ENCODE measurements at places on chromosomes 13 and 19.

DNA sequence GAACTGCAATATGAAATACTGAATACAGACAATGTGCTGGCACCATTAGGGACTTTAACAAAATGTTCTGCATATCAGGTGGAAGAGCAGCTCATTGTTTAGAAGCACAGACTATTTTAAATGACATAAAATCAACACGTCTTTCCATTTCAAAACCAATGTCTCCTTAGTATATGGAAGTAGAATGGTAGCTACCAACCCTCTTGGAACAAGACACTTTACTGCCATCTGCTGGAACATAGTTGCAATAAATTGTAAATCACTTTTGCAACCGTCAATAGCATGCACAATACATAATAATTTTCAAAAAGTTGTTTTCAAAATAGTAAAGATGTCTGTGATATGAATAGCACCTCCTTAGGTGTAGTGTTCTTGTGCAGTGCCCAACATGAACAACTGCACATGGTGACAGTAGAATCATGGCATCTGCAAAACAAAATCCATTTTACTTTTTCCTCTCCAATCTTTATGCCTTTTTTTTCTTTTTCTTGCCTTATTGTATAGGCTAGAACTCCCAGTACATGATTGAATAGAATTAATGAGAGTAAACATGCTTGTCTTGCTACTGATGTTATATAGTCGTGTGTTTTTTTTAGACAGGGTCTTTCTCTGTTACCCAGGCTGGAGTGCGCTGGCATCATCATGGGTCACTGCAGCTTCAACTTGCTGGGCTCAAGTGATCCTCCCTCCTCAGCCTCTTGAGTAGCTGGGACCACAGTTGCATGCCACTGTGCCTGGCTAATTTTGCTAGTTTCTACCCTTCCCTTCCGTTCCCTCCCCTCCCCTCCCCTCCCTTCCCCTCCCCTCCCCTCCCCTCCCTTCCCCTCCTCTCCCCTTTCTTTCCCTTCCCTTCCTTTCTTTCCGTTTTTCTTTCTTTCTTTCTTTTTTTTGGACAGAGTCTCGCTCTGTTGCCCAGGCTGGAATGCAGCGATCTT lies 7.8 kb upstream of the LYPD5 start:
- peak; percentile 40 for DNase-seq

DNA sequence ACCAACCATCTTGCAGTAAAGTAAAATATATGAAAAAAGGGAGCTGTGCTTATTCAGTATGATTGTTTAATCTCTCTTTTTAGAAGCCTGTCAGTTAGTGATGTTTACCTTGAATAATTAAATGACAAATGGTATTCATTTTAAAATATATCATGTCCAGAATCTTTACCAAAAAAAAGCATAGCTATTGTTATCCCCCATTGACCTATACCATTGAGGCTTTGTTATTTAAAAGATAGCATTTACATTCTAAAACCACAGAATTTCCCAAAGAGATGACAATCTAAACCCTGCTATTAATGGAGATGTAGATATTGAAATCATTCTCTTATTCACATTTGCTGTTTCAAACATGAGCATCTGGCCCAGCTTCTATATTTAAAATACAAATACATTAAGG lies 2.2 kb downstream of the CNMD start:
- no peak for DNase-seq

DNA sequence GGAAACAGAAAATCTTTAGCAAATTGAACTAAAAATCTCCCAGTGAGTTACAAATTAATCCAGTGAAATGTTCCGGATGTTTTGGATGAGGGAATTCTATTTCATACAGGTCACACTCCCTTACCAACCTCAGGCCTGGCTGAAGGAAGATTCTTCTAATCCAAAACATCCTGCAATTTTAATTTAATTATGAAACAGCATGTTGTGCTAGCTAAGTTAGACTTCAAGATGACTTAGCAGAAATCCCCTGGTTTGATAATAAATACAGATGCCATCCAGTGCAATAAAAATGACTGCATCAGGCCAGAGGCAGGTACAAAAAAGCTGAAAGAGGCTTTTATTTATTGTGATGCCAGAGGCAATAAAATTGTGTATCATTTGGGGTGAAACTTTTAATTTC lies 96.7 kb upstream of the CLDN10 start:
- DNase-seq = no peak

DNA sequence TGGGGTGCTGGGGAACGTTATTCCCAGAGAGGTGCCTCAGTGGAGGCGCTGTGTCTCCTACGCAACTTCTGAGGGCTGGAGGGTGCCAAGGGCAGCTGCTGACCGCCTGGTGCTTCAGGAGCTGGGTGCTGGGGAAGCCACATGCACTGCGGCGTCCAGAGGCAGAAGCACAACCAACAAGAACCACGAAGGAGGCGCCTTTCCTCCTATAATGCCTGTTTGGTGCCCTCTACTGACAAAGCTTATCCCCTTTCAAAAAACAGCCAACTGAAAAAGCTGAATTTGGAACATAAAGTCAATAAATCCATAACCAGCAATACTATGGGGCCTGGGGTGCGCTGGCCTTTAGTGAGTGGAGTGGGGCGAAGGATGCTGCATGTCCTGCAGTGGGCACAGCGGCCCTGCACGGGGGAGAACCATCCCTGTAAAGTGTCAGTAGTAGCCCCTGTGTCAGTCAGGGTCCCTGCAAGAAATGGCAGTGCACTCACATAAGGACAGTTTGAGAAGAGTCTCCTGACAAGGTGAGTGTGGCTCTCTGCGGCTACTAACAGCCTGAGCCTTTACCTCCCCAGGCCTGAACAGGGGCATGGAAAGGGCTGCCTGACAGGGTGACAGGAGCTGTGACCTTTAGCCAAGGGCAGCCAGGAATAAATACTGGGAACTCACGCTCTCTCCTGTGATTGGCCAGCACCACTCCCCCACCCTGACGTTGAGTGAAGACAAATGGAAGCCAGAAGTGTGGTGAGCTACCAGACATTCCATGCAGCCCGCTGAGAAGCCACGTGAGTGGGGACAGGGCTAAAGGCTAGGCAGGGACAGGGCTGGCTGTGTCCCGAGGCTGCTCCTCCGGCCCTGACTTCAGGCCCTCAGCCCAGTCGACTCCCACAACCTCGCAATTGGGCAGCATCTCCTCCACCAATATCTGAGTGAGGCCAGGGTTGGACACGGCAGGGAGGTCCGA lies 4.5 kb upstream of the B3GNT8 start:
- no peak for DNase-seq

DNA sequence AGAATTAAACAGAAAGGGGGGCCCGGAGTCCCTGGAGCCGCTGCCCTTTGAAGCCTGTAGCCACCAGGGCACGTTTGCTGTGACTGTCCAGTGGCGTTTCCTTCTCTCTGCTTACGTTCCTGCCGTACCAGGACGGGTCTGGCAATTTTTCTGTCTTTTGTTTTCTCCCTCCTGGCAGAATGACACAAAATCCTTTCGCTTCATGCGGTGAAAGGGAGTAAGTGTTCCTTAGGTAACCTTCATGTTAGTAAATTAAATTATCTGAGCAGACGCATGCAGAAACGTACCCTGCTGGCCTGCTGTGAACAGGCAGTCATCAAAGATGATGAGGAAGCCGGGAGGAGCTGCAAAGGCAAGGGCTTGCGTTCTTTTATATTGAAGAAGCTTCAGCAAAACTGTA lies 299.3 kb upstream of the ARGLU1 start:
- no peak for DNase-seq

DNA sequence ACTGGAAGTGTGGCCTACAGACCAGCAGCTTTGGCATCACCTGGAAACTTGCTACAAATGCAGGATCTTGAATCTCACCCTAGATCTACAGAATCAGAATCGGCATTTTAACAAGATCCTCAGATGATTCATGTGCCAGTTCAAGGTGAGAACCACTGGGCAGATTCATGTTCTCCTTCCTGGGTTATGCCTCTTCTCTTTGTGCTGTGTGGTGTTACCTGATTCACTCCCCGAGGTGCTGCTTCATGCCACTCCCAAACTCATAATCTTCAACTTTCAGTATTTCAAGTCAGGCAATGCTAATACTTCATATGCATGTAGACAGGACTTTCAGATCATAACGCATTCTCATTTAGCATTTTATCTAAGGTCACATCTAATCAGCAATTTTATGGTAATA lies 427.7 kb downstream of the FOXO1 start:
- no peak for DNase-seq

DNA sequence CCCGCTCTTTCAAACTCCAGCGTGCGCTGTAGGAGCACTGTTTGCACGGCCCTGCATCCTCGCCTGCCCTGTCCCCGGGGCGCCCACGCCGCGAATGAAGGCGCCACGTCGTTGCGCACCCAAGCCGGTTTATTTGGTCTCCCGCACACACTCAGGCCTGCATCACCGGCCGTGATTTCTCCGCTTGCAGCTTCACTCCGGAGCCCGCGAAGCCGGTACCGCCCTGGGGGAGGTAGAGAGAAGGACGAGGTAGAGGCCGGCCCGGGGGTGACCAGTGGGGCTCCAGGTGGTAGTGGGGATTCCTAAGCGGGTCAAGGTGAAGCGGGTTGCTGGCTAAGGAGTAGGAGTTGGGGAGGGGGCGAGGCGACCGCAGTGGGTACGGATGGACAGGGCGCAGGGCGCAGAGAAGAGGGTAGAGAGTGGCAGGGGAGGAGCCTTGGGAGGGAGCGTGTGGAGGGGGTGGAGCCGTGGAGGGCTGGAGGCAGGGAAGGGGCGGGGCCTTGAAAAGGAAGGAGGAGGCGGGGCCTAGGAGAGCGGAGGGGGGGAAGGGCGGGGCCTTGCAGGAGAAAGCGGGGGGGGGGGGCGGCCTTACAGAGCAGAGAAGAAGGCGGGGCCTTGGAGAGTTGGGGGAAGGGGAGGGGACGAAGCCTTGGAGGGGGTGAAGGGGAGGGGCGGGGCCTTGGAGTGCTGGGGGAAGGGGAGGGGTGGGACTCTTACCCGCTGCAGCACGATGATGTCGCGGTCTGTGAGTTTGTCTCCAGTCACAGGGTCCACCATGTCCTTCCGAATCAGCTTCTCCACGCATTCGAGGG lies 24.6 kb downstream of the NOSIP start:
- DNase-seq = peak; percentile 37

DNA sequence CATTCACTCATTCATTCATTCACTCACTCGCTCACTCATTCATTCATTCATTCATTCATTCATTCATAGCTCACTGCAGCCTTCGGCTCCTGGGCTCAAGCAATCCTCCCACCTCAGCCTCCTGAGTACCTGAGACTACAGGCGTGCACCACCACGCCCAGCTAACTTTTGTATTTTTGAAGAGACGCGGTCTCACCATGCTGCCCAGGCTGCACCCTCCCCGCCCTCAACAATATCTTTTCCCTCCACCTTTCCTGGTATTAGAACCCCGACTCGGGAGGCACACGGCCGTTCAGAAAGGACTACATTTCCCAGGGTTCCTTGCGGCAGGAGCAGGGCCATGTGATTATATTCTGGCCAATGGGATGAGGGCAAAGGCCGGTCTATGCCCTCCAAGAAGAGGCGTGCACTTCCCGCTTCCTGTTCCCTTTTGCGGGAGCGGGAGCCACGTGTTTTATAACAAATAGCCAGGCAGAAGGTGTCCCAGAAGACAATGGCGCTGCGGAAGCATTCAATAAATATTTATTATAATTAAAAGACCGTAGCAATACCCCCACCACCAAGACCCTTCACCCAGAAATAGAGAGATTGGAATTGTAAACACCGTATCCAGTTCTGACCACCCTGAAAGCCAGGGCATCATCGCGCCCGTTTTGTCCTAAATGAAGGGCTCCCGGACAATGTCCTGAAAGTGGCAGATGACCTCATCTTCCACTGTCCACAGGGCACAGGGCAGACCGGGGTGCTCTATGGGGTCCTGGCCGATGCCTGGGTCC lies 15.9 kb downstream of the TICAM1 start:
- DNase-seq = peak; percentile 97

DNA sequence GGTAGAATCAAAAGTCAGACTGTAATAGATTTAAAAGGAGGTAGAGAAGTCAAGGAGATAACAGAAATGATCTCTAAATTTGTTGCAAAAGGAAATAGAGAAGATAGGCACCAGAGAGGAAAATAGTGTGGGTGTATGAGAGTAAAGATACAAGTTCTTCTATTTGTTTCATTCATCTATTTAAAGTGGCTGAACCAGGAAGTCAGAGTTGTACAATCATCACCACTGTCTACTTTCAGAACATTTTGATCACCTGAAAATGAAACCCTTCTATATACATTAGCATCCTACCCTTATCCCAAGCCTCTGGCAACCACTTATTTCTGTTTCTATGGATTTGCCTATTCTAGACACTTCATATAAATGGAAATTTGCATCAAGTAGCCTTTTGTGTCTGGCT lies 36.7 kb downstream of the INTS6 start:
- DNase-seq = no peak

GRCh38 chr13:112732679-112733078 lies 42.8 kb downstream of the ATP11A start:
- no peak for DNase-seq

GRCh38 chr19:29256516-29256915 lies 43.6 kb upstream of the UQCRFS1 start:
- no peak for DNase-seq

- no peak for DNase-seq
These were observed 32.9 kb downstream of the FLT3 start for GRCh38 chr13:28067491-28067890.

GRCh38 chr19:34458677-34459076 lies 22.9 kb upstream of the WTIP start:
- DNase-seq = no peak

DNA sequence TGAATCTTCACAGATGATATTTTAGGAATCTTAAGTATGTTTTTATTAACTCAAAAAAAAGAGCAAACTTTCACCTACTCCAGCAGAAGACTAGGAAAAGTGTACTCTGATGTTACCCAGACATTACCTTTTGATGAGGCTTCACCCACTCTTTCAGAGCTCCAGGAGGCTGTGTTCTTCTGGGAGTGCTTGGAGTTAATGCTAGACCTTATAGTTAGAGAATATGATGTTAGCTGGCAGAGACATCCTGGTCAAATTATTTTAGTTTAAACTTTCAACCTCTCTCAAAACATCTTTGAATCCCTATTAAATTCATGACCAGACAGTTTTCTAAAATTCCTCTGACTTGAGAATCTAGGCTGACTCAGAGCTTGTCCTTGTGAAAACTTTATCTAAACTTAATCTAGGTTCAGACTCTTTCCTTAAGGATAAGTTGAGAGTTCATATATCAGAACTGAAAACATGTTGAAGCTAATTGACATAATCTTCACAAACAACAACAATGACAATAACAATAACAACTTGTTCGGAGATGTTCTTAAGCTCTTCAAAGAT lies 82.8 kb downstream of the ITGBL1 start:
- DNase-seq = no peak

DNA sequence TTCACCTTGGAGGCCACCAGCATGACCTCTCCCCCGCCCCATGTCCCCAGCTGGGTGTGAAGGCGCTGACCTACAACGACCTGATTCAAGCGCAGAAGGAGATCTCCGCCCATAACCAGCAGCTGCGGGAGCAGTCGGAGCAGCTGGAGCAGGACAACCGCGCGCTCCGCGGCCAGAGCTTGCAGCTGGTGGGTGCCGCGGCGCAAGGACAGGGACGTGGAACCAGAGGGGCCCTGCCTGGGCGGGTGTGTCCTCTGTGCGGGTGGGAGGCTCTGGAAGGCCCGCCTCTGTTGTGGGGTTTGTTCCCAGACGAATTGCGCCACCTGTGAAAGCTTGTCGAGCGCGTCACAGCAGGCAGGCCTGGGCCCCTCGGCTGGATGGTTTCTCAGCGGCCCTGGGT lies 22.3 kb downstream of the PLEKHJ1 start:
- no peak for DNase-seq

GRCh38 chr13:49071341-49071937 lies 95.7 kb downstream of the FNDC3A start:
- DNase-seq = no peak

- no peak for DNase-seq
These were observed 99.2 kb downstream of the GNG7 start for GRCh38 chr19:2603334-2603733.

GRCh38 chr19:30564551-30565011 lies 192.4 kb downstream of the ZNF536 start:
- no peak for DNase-seq
